ENCODE measurements at places on chromosomes 1 and 21.
A peak's percentile ranks its signal among the peaks of the same experiment; 100 is the strongest.

DNA sequence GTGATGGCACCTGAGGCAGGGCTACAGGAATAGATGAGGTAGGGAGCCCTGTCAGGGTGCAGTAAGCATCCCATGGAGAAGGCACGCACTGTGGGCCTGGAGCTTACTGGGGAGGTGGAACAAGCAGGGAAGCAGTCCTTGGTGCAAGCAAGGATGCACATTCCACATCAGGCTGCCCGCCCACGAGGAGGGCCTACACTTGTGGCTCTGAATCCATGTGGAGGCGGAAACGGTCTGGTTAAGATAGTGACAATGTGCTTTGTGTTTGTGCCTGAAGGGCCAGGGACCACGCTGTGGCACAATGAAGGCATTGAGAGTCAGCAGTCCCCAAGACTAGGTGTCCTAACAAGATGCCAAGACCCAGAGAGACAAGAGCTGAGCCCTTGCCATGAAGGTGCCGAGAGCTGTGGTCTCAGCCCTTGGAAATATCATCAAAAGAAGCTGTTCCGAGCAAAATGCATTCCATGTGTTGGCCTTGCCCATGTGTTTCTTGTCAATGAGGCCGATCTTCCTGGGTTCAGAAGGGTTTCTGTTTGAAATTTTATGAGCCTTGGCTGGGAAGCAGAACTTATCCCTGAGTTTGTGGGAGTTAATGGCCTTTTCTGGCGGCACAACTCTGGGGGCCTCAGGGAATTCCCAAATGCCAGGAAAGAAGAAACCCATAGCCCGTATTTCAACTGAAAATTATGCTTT is 111.9 kb downstream of the NGF start:
- no peak for DNase-seq
- H3K27ac ChIP-seq = no peak overlapping the region
- H3K36me3 ChIP-seq = no peaks in the 10 kb centered on the region

GRCh38 chr1:46790446-46791101 is 8.3 kb upstream of the CYP4B1 start:
- no peaks in the 10 kb centered on the region for H3K27me3 ChIP-seq
- no peak for DNase-seq
- no peak overlapping the region for H3K4me3 ChIP-seq
- H3K36me3 ChIP-seq = no peaks in the 10 kb centered on the region

DNA sequence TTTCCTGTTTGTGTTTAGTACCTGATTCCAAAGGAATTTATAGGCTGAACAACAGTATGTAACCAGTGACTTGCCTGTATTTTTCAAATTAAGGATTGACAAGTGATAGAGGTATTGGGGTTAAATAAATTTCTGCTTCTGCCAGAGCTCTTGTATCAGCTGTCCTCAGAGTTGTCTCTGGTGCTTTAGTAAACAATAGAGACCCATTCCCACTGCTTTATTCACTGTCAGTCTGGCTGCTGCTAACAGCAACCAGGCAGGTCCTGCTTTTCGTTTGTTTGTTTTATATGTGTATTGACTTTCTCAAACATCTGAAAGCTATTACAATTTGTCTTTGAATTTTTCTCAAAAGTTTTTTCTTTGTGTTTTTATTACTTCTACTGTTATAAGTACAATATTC is 76.1 kb downstream of the OLFM3 start:
- no peaks in the 10 kb centered on the region for H3K36me3 ChIP-seq
- H3K4me1 ChIP-seq = no peaks in the 10 kb centered on the region
- H3K27ac ChIP-seq = no peak overlapping the region
- DNase-seq = no peak
- no peak overlapping the region for H3K4me3 ChIP-seq

- no peak overlapping the region for H3K27ac ChIP-seq
- peaks cover 36% of the 10 kb centered on the region for H3K4me1 ChIP-seq
- H3K4me3 ChIP-seq = no peak overlapping the region
- no peaks in the 10 kb centered on the region for H3K27me3 ChIP-seq
Observed at GRCh38 chr1:91803123-91803522, 82.8 kb downstream of the TGFBR3 start.

DNA sequence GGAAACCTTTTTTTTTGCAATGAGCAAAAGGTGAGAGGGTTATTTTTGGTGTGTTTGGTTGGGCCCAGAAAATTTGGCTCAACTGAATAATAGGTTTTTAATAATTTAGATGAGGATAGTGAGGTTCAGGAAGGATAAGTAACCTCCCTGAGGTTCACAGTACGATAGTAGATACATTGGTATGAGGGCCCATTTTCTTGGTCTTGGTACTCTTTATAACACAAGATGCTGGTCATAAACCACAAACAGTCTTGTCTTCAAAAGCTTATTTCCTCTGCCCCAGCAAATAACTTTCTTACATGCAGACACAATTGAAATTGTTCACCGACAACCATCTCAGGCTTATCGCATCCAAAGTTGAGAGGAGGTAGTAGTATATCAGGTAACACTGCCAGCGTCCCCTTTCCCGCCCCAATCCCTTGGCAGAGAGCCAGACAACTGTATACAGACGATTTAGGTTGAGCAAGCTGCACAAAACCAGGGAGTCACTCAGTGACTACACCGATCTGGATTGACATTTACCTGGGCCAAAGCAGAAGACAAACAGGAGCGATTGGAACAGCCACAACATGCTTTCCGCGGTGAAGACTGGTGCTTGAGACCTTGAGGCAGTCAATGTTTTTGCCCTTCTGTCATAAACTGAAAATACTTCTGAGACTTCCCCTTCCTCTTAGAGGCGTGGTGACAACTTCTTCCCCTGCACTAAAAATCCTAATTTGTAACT is at the start of gene SLAMF6:
TSS of gene SLAMF6 (minus strand) at position 634 of the 724 bp plus-strand sequence. CDS start at position 571, 63 bp downstream.
- no peaks in the 10 kb centered on the region for H3K27me3 ChIP-seq
- no peak within 1 kb of the TSS for H3K27ac ChIP-seq
- no peak for DNase-seq
- no peak within 1 kb of the TSS for H3K4me3 ChIP-seq
- no peaks in the 10 kb centered on the region for H3K36me3 ChIP-seq

DNA sequence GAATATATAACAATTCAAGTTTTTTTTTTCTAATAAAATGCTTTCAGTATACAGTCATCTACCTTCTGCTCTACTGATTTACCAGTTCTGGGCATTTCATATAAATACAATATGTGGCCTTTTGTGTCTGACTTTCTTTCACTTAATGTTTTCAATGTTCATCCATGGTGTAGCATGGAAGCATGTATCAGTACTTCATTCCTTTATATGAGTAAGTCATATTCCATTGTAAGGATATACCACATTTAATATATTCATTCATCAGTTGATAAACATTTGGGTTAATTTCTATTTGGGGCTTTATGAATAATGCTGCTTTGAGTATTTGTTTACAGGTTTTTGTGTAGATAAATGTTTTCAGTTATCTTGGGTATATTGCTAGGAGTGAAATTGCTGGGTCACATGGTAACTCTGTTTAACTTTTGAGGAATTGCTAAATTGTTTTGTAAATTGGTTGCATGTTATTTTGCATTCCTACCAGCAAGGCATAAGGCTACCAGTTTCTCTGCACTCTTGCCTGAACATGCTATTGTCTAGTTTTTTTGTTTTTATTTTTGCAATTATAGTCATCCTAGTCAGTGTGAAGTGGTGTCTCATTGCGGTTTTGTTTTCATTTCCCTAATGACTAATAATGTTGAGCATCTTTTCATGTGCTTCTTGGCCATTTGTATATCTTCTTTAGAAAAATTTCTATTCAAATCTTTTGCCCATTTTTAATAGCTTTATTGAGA is 206.1 kb downstream of the TM2D1 start:
- H3K4me3 ChIP-seq = no peak overlapping the region
- no peaks in the 10 kb centered on the region for H3K36me3 ChIP-seq
- DNase-seq = no peak
- no peaks in the 10 kb centered on the region for H3K4me1 ChIP-seq
- peaks cover 8% of the 10 kb centered on the region for H3K27me3 ChIP-seq
- no peak overlapping the region for H3K27ac ChIP-seq

DNA sequence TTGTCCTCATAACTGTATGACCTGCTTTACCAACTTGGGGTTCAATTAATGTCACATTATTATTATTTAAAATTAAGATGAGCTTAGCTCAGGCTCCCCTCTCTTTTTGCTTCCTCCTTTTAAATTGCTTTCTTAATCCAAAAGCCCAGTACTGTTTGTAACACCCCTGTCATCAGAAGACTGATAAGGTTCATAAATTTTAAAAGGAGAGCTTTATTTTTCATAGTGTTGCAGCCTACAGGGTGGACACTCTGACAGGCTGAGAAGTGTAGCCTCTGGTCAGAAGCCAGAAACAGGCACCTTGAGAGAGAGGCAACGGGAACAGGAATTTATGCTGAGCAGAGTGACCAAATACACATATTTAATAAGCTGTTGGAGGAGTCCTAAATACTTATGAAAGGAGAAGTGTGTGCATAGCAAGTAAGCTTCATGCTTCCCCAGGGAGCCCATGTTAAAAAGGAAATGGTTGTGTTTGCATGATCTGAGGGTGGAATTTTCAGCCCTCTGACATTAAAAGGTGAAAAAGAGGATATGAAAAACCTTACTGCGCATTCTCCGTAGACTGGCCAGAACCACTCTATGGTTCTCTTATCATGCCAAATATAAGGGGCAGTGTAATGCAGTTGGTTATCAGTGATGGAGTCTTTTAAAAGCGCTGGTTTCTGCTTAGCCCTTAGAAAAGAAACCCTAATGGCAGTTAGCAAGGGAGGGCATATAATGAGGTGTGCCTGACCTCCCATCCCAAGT is 30.5 kb upstream of the FGGY start:
- H3K27me3 ChIP-seq = peaks cover 16% of the 10 kb centered on the region
- no peak overlapping the region for H3K4me3 ChIP-seq
- H3K36me3 ChIP-seq = no peaks in the 10 kb centered on the region
- DNase-seq = no peak
- H3K27ac ChIP-seq = no peak overlapping the region

GRCh38 chr21:42389449-42389835 is 6.4 kb downstream of the TMPRSS3 start:
- peak; percentile 87 for DNase-seq
- peaks cover 93% of the 10 kb centered on the region for H3K4me1 ChIP-seq
- no peaks in the 10 kb centered on the region for H3K36me3 ChIP-seq
- H3K27ac ChIP-seq = peak overlapping the region; percentile 74

- H3K4me3 ChIP-seq = no peak overlapping the region
- no peaks in the 10 kb centered on the region for H3K36me3 ChIP-seq
- H3K27me3 ChIP-seq = no peaks in the 10 kb centered on the region
- H3K4me1 ChIP-seq = peaks cover 47% of the 10 kb centered on the region
- H3K27ac ChIP-seq = peak overlapping the region; percentile 19
Observed at GRCh38 chr1:60833173-60833572, 249.2 kb upstream of the NFIA start.

DNA sequence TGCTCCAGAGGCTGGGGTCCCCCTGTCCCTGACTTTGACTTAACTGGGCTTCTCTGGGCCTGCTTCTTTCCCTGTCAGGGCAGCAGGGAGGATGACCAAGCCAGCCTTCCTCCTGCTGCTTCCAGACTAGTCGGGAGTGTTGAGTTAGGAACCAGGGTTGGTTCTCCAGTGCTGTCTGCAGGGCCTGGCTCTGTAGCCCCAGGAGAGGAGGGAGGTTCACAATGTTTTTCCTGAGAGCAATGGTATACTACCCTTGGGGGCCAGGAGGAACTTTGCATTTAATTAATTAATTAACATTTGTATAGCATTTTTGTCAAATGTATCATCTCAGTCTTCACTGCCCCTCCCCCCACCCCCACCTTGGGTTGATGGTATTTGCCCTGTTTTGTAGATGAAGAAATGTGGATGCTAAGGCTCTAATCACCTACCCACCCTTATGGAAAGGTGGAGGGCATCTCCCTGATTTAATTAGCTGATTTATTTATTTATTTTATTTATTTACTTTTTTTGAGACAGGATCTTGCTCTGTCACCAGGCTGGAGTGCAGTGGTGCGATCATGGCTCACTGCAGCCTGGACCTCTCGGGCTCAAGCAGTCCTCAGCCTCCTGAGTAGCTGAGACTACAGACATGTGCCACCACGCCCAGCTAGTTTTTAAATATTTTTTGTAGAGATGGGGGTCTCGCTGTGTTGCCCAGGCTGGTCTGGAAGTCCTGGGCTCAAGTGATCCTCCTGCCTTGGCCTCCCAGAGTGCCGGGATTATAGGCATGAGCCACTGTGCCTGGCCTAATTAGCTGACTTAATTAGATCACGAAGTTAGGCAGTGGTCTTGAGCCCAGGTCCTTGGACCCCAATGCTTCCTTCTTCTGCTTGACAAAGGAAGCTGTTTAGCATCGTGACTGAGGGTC is 6.6 kb downstream of the H6PD start:
- DNase-seq = no peak
- no peaks in the 10 kb centered on the region for H3K27me3 ChIP-seq
- H3K4me1 ChIP-seq = peaks cover 92% of the 10 kb centered on the region
- no peak overlapping the region for H3K4me3 ChIP-seq
- peak overlapping the region; percentile 56 for H3K27ac ChIP-seq

- no peak overlapping the region for H3K4me3 ChIP-seq
- no peaks in the 10 kb centered on the region for H3K36me3 ChIP-seq
- DNase-seq = no peak
- no peaks in the 10 kb centered on the region for H3K4me1 ChIP-seq
- no peak overlapping the region for H3K27ac ChIP-seq
Observed at GRCh38 chr1:106526650-106527049, 529.8 kb upstream of the PRMT6 start.

GRCh38 chr1:28668191-28668955 is at the start of gene GMEB1:
Gene GMEB1 (plus strand): TSS chr1:28668784. CDS start chr1:28683613, 14,829 bp downstream.
- peaks cover 39% of the 10 kb centered on the region for H3K4me1 ChIP-seq
- H3K27me3 ChIP-seq = peaks cover 4% of the 10 kb centered on the region
- no peaks in the 10 kb centered on the region for H3K36me3 ChIP-seq
- H3K27ac ChIP-seq = peak within 1 kb of the TSS; percentile 97
- peak; percentile 73 for DNase-seq

DNA sequence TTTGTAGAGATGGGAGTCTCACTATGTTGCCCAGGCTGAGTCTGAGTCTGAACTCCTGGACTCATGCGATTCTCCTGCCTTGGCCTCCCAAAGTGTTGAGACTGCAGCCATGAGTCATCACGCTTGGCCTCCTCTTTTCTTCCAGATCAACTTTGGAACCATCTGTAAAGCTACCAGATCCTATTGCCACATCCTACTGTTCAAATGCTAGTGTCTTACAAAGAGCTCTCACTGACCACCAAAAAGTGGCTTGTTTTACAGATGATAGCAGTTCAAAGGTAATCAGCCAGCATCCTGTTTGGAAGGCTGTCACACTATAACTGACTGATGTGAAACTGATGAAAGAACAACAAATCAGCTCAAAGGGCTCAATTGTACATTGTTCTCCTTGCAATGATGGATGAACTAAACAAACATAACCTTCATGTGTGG is 221.6 kb downstream of the AKT3 start:
- peak; percentile 69 for DNase-seq
- H3K27me3 ChIP-seq = no peaks in the 10 kb centered on the region
- H3K27ac ChIP-seq = no peak overlapping the region
- H3K4me1 ChIP-seq = peaks cover 6% of the 10 kb centered on the region
- H3K36me3 ChIP-seq = no peaks in the 10 kb centered on the region

DNA sequence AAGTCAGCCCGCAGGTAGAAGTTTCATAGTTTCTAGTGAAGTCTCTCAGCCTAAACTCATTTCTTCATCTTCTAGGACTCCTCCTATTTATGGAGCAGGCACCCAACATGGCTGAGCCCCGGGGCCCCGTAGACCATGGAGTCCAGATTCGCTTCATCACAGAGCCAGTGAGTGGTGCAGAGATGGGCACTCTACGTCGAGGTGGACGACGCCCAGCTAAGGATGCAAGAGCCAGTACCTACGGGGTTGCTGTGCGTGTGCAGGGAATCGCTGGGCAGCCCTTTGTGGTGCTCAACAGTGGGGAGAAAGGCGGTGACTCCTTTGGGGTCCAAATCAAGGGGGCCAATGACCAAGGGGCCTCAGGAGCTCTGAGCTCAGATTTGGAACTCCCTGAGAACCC is 7.2 kb downstream of the CGN start:
- peaks cover 43% of the 10 kb centered on the region for H3K4me1 ChIP-seq
- no peak for DNase-seq
- H3K4me3 ChIP-seq = no peak overlapping the region
- H3K27ac ChIP-seq = no peak overlapping the region
- no peaks in the 10 kb centered on the region for H3K27me3 ChIP-seq

Measured in HepG2 (cell line).